ENCODE measurements at places on chromosomes 13 and 19. TPM values are rescaled to one million over a fixed set of nuclear protein-coding genes. Genes with fewer than 3 reads are reported as not detected.

DNA sequence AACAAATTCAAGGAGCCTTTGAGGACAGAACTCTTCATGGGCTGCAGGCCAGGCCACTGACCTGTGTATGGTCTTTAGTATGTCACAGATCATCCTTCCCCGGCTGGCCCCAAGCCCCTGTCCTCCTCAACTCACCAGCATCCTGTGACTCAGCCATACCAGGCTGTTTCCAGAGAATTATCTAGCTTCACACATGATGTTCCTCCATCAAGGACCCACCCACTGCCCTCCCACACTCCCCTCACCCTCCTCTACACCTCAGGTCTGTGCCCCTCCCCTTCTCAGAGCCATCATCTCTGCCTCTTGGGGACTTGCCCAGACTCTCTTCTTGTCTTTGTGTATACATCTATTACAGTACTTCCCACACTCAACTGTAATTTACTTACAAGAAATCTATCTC, 14.7 kb downstream of the DCT start:
- no peak for DNase-seq

ADGRE2 gene
- not detected for total RNA-seq

- DNase-seq: no peak
These were observed 4.8 kb upstream of the KCNC3 start for GRCh38 chr19:50333737-50334617.

- no peak for DNase-seq
These were observed 29.0 kb downstream of the CKM start for GRCh38 chr19:45293682-45294081.

CACNA1A gene
- 0.07 TPM for total RNA-seq

ZNF878 gene
- 0.26 TPM for total RNA-seq

DNA sequence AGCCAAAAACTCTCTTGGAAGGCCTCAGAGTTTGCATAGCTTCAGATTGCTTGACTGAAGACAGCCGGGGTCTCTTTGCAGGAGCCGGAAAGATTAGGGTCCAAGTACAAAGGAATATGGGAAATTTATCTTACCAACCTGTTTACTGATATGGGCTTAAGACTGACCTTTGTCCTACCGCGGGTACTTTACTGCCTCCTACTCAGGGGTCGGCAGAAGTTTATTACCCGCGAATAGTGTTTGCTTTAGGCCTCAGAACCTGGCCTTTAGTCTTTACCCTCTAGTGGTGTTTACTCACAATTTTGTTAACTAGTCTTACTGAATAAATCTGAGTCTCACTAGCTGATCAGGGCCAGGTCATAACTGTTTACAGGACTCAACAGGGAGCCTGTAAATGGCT, 765.4 kb upstream of the SPRY2 start:
- DNase-seq: no peak

GRCh38 chr19:56476651-56477428, at the start of gene ZNF667:
ZNF667 (minus strand) TSS chr19:56477345; CDS start chr19:56462370, 14,975 bp downstream.
- no peak for DNase-seq

UHRF1 gene
- total RNA-seq: 139 TPM

PROZ gene
- total RNA-seq: not detected

GRCh38 chr13:74576420-74576819, 442.2 kb upstream of the KLF12 start:
- no peak for DNase-seq

UBE2S gene
- 327 TPM for total RNA-seq

DNA sequence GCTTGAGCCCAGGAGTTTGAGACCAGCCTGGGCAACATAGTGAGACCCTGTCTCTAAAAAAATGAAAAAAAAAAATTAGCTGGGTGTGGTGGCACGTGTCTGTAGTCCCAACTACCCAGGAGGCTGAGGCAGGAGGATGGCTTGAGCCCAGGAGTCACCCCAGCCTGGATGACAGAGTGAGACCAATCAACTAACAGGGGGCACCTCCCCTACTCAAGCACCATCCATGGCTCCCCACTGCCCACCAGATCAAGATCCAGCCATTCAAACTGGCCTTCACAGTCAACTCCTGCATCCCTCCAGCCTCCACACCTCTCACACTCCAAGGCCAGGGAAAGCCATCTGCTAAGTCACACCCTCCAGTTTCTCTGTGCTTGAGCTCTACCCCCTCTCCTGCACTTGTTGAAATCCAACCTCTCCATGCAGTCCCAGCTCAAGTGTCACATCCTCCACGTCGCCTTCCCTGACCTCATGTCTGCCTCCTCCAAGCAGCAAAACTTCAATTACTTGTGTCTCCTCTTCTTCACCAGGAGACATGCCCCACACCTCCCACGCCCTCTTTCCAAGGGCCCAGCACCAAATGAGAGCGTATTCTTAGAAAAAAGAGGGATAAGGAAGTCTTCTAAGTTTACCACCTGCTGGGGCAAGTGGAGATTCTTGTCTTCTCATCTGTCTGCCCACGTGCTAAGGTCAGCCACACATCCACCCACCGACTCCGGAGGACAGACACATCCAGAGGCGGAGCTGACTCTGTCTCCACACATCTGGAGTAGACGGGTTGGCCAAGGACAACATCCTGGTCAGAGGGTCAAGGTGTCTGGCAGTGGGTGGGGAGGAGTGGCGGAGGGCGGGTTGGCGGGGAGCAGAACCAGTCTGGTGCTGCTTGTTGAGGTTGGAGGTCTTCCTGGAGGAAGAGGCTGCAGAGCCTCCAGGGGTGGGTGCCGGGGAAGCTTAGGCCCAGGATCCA, 974 bp upstream of the CYP4F22 start:
- DNase-seq: no peak

DNA sequence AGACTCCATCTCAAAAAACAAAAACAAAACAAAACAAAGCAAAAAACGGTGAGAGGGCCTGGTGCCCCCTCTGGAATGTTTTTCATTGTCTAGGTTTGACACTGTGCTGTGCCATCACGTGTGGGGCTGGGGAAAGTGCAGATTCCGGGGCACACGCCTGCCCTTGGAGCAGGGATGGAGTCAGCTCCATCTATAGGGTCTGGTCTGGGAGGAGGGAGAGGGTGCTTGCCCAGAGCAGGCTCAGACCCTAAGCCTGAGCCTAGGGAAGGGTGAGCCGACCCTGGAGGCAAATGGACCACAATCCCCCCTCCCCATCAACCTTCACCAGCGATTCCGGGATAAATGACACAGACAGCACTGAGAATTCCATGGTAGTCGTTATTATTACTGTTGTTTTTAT, 10.9 kb upstream of the ZBTB32 start:
- no peak for DNase-seq

- DNase-seq: no peak
These were observed 3.0 kb downstream of the ONECUT3 start for GRCh38 chr19:1756264-1756663.

SLC5A5 gene
- total RNA-seq: not detected

ERICH6B gene
- total RNA-seq: not detected

GRCh38 chr19:10566658-10567410, 1.0 kb upstream of the KRI1 start:
- DNase-seq: no peak

TINCR gene
- total RNA-seq: 0.11 TPM

- DNase-seq: no peak
These were observed 21.5 kb downstream of the RYR1 start for GRCh38 chr19:38455031-38455430.

Measured in pulmonary artery endothelial cell (primary cell).